Ascending aorta (tissue), 2 donors: ENCODE measurements at places on chromosomes 11 and 22. TPM values are rescaled to one million over a fixed set of nuclear protein-coding genes. Genes with fewer than 3 reads are reported as not detected.

DNA sequence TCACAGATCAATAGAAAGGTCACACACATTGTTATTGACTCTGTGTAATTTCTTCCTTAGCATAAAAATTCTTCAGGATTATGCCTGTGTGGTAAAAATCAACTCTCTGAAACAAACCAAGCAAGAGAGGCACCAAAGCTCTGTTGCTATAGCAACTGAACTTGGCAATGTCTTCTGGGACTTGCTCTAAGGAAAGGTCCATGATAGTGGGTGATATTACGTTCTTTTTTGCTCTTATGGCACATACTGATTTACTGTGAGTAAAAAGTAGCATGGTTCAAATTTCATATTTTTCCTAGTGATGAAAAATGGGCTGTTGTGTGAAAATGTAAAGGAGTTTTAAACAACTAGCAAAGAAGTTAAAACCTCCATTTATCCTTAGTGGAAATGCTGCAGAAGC is 66.4 kb downstream of the SVIP start:
- no peak for DNase-seq

DNA sequence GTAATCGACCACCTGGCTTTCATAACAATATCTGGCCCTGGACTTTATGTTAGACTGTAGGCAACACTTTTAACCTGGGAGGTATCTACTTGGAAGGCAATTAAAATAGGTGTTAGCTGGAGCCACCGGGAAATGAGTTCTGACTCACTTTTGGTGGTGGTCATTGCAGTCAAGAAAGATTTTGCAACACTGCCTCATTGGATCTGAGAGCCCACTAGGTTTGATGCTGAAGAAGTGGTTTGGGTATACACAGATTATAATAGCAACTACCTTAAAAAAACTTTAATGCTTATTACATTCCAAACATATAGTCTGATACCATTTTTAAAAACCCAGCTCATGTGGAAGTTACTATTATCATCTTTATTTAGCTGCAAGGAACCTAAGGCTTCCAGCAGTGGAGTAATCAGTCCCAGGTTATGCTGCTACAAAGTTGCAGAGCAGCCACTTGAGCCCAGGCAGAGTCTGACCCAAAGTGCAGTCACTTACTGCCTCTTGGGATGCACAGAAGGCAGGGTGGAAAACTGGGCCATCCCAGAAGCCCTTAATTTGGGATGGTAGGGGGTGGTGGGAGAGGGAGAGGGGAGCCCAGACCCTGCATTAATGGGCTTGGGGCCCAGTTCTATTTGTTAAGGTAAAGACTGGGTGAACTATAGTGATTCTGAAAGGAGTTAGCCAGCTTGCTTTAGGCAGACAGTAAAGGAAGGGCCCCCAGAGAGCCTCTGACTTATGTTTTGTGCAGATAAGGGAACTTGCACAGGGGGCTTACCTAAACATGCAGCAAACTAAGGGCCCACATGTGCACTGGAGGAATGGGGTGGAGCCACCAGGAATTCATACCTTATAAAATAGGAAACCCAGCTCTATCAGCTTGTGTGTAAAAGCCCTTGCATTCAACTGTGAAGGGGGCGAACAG is 149.4 kb downstream of the SNX19 start:
- no peak for DNase-seq

The SYCE3 gene
- total RNA-seq, result not detected

DNA sequence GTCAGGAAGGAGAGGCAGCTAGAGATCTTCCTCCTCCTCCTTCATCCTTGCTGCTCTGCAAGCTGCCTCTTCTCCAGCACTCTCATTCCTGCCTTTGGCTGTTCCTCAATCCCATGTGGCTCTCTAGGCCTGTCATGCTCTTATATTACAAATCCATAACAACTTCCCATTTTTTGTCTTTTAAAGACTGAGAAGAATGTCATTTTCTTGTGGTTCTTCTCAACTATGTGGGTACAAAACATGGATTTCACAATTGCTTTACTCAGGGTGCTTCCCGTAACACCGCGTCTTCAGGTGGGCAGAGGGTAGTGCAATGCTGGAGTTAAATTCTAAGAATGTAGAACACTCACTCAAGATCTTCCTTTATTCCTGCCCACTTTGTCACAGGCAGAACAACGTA is 6.8 kb upstream of the CAT start:
- DNase-seq, result no peak
